ENCODE measurements at places on chromosomes 4 and X.

GRCh38 chr4:105509291-105509690 is 35.4 kb upstream of the PPA2 start:
- DNase-seq, result peak; percentile 70

DNA sequence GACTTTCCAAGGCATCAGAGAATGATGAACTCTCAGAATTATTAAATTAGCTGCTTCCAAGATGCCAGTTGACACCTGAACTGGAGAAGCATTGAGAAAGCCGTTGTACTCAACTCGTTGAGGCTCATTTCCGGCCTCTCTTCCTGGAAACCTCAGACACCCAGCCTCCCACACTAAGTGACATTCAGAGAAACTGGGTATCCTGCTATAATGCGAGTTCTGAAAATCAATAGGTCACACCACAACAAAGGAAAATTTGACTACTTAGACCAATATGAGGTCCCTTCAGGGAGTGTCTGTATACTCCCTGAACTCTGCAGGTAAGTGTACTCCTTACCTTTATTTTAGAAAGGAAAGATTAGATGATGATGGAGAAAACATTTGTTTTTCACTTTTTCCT is 51.2 kb downstream of the ENPEP start:
- DNase-seq, result no peak

DNA sequence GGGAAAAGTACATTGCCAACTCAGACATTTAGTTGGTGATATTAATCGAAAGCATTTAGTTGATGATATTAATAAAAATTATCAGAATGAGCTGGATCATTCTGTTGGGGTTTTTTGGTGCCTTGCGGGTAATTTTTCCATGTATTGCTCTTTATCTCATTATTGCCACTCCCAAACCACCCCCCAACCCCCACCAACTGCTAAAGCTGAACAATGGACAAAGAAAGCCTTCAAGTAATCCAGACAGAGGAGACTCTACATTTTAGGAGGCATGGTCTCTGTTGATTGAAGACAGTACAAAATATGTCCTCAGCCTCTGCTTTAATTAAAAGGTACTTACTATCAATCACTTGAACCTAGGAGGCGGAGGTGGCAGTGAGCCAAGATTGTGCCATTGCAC is 22.5 kb downstream of the PDK3 start:
- no peak for DNase-seq

DNA sequence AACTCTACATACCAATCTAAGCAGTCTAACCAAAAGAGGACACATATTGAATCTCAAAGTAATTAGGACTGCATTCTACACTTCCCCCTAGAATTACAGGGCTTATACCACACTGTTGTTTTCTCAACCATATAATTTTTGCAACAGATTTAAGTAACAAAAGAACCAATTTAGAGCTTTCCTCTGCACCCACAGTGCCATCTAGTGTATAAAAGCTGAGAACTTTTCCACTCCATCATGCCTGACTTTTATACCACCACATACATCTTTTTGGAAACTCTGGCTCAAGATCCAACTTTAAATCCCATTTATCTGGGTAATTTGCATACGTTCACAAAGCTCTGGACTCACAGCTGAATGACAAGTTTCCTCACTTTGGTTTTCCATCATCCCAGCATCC is 99.5 kb downstream of the EFHC2 start:
- DNase-seq, result no peak

- no peak for DNase-seq
These were observed 93.2 kb downstream of the CRLF2 start for GRCh38 chrX:1119275-1119674.

DNA sequence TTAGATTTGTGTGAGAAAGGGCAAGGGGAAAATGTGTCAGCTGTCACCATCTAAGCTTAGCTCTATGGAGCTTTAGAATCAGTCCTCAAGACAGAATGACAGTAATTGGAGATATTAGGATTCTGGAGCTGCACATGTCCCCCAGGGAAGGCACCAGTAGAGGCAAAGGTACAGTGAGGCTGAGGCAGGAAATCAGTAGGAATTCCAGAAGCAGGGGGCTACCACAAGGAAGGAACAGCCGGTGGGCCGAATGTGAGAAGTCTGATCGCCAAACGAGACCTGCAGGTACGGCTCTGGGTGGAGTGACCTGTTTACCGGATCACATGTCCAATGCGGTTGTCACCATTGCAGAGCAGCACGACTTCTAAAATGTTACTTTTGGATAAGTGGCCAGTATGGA is 52.6 kb downstream of the RNF150 start:
- DNase-seq, result no peak

- no peak for DNase-seq
These were observed 12.8 kb upstream of the FAM200B start for GRCh38 chr4:15668566-15669435.

DNA sequence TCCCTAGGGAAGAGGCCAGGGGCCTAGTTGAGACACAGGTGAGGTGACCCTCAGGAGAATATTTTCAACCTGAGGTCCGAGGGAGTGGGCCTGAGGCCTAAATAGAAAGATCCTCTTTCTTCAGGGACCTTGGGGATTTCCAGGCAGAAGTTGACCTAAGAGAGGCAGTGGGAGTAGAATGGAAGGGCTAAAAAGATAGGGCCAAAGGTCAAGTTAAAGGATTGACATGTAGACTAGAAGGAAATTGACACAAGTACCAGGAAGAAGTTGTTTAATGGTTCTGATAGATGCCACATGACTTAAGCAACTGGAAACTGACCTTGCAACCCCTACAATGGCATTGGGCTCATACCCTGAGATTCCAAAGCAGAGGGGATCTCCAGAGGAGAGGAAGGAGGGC is 76.9 kb downstream of the SHROOM3 start:
- no peak for DNase-seq

- no peak for DNase-seq
These were observed 46.0 kb upstream of the PBDC1 start for GRCh38 chrX:76126851-76127250.

GRCh38 chr4:54675721-54676461 is 18.1 kb downstream of the KIT start:
- DNase-seq, result no peak

DNA sequence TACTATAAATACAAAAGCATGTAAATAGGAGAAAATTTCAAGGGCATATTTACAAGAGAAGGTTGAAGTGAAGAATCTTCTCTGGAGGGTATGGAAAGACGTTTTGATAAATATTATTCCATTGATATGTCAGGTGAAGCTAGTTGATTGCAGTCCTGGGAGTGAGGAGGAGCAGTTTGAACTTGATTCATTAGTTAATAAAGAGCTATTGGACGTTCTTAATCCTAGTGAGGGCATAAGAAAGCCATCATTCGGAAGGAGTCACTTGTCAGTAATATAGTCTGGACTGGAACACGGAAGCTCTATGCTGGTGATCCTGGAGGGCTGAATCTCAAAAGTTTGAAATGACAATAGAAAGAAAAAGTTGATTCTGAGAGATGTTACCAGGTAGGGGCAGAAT is 455.1 kb downstream of the PACRGL start:
- DNase-seq, result no peak

- DNase-seq, result no peak
These were observed 13.1 kb upstream of the RNF212 start for GRCh38 chr4:1126506-1126905.

DNA sequence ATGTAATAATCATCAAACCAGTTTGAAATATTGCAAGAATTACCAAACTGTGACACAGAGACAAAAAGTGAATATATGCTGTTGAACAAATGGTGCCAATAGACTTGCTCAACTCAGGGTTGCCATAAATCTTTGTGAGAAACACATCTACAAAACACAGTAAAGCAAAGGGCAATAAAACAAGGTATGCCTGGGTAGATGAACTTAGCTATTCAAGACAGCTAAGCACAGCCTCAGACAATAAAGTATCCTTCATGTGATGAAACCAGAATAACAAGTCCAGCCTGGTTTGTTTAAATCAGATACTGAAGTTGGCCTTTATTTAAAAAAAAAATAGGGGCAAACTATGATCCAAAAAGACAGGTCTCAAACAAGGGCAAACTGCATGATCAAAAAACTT is 19.2 kb downstream of the LAMTOR3 start:
- DNase-seq, result no peak

DNA sequence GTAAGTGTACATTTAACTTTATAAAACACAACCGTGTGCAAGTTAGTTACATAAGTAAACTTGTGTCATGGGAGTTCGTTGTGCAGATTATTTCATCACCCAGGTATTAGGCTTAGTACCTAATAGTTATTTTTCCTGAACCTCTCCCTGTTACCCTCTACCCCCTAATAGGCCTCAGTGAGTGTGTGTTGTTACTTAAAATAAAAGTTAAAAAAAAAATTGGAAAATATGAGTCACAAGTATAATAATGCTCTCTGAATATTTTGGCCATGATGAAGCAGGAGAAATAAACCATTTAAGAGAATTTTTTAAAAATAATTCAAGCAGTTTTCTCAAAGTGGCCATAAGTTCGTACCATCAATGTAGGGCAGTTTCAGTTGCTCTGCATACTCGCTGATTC is 105.1 kb upstream of the GRID2 start:
- no peak for DNase-seq

DNA sequence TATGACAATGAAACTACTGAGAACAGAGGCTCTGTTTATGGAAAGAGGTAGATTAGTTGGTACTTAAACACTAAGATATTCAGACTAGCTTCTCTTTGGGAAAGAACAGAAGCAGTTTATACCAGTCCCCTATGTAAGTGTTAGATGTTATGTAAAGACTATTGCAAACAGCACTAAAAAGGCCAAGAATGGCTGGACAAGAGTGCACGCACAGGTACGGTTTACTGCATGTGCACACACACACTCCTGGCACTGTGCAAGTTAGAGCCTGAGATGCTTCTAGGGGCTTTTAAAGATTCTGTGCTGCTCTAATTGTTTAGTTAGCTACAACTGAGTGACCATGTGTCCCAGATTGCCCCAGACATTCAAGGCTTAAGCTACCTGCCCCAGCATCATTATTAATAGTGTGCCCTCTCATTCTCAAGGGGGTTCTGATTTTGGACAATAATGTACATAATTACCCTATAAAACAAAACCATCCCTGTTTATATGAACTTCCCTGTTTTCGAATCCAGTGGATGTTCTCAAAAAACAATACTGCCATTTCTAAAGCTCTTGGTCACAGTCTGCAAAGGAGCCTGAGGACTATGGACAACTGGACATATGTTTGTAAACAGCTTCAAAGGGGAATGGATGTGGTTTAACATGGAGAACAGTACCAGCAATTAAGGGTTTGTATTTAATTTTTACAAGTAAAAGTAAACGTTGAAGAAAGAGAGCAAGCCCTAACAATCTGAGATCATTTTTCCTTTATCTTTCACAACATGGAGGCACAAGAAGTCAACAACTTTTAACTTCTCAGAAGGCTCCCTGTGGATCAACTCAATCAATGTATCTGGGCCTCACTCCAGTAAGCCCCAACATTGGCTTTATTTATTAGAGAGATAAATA is 2.0 kb downstream of the SETD7 start:
- no peak for DNase-seq

DNA sequence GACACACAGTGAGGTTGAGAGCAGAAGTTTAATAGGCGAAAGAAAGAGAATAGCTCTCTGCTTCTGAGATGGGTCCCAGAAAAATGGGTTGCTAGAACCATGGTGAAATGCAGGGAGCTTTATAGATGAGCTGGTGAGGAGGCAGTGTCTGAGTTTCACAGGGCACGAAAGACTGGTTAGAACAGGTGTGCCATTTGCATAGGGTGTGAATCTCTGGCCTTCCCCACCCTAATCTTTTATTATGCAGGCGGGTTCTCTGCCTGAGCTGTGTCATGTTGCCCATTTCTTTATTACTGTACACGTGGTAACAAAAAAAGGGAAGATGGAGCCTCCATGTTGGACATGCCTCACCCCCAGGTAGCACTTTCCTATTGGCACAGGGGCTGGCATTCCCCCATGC is 39.1 kb downstream of the FUNDC1 start:
- DNase-seq, result no peak

GRCh38 chr4:165079476-165079875 is 25.8 kb downstream of the TRIM75 start:
- DNase-seq, result no peak

- DNase-seq, result peak; percentile 26
These were observed 57.8 kb upstream of the XAGE1B start for GRCh38 chrX:52574416-52575275.

DNA sequence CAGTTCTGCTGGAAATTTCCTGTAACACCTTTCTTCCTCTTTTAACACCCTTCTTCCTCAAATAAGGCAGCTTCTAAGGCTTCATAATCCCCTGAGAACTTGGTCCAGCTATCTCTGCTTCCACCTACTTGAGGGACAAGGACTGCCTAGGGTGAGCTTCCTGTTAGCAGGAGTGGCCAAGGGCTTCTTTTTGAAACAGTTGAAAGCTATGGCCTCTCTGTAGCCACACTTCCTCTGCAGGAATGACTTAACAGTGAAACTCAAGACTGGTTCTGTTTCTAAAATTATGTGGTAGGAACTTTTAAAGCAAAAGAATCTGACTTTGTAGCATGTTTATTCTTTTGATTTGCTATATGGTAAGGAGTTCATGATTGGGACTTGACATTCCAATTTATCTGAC is 108.5 kb upstream of the WDR1 start:
- DNase-seq, result no peak

DNA sequence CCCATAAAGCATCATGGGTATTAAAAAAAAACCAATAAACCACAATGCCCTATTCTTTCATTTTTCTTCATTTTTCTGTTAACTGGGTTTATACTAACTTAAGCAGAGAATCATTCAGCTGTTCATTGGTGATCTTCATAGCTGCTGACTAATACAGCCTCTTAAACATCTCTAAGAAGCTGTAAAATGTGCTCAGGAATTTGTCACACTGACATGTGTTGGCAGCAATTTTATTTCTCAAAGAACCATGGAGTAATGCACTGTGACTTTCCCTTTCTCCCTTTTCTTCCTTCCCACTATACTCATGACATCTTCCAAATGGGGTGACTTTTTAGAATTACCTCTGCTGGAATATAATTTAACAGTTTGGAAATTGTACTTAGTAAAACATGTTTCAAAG is 315.4 kb downstream of the ANTXR2 start:
- DNase-seq, result no peak

DNA sequence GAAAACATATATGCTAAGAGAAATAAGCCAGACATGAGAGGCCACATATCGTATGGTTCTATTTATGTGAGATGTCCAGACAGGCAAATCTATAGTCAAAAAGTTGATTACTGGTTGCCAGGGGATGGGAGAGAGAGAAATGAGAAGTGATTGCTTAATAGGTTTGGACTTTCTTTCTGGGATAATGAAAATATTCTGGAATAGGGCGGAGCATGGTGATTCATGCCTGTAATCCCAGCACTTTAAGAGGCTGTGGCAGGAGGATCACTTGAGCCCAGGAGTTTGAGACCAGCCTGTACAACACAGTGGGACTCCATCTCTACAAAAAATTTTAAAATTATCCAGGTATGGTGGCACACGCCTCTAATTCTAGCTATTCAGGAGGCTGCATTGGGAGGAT is 22.4 kb downstream of the RBM47 start:
- no peak for DNase-seq

GRCh38 chrX:47662144-47662657 is 3.2 kb upstream of the UXT start:
- no peak for DNase-seq

- peak; percentile 84 for DNase-seq
These were observed at the start of gene ARHGAP10 for GRCh38 chr4:147731580-147732517. ARHGAP10 (plus strand) TSS chr4:147732088; CDS start chr4:147732302, 214 bp downstream.
